ENCODE measurements at places on chromosomes 5 and 9.
A peak's percentile ranks its signal among the peaks of the same experiment; 100 is the strongest.

- no peak for DNase-seq
These were observed 159.7 kb upstream of the CDH12 start for GRCh38 chr5:23012842-23013241.

- no peak for DNase-seq
These were observed 3.3 kb downstream of the RPL35 start for GRCh38 chr9:124858330-124859046.

- DNase-seq = peak; percentile 42
These were observed 23.9 kb downstream of the C5orf15 start for GRCh38 chr5:133944263-133945185.

GRCh38 chr5:149693021-149693420 is 37.1 kb upstream of the PPARGC1B start:
- DNase-seq = no peak

DNA sequence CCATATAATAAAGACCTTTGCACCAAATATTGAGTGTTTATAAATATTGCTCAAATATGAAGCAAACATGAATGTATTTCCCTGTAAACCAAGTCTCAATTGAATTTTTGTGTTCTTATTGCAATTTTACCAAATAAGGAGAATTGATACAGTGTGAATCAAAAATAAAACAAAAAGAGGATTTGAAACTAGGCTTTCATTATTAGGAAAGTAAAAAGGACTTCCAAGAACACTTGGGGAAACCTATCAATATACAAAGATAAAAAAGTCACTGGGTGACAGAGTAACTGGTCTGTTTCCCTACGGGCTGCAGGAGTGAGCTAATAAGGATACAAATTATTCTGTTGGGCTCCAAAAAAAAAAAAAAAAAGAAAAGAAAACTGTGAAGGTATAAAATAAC is 44.8 kb upstream of the SNX2 start:
- no peak for DNase-seq

- DNase-seq = no peak
These were observed 170.4 kb upstream of the TBCA start for GRCh38 chr5:77946381-77947040.

GRCh38 chr5:154285661-154286408 is 95.3 kb downstream of the GALNT10 start:
- no peak for DNase-seq

DNA sequence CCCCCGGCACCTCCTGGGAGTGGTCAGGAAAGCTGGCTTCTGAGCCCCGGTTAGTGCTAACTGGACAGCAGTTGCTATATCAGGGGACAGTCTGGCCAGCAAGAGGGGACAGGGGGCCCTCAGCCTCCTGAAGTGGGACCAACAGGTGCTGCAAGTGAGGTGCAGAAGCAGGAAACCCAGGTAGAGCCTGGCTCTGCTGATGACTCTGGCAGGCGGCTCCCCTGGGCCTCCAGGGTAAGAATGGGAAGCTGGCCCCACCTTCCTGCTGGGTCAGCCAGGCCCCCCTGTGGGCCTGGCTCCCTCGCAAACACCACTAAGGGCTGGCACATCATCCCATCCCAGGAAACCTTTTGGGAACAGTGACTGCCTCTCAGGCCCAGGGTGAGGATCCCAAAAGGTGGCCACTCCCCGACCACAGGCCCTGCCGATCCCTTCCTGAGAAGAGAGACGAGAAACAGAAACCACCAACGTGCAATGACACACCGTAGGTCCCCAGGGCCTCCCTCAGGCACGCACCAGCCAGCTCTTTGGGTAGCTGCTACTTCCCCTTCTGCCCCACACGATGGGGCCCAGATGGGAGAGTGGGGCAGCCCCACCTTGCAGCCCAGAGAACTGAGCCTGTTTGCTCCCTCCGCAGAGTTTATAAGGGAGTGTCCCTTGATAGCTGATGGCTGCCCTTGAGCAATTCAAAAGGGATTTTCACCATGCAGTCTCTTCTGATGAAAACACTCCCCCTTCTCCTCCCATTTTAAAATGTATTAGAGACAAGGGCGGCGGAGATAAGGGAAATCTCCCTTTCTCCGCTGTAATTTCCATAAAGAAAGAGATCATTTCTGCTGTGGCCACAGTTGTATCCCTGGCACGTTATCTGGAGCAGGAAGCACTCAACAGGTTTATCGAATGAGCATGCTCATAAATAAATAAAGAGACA is 76.8 kb downstream of the STK10 start:
- peak; percentile 84 for DNase-seq

DNA sequence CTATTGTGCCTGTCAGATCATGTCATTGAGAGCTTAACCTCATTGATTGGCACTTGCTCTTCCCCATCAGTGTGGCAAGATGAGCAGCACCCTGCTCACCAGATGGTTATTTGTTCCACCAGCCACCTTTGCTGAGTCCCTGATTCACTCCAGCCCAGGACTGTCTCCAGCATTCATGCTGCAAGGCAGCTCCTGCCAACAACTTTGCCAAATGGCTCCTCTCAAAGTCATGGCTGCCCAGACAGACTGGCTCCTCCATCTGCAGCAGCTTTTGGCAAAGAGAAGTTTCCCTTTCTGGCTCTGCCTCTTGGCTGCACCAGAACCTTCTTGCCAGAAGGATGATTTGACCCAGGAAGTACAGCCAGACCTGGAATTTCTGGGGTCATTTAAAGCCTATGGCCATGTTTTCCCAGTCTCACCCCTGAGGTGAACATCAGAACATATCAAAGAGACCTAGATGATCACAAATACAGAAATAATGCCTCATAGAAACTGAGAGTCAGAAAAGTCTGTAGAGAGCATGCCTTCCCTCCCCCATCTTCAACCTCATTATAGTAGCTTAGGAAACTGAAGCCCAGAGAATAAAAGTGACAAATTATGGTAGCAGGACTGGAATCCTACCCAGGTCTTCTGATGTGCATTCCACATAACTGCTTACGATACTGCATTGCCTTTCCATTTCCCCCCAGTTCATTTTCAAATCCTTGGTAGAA is 10.4 kb downstream of the PPP2R2B start:
- no peak for DNase-seq

DNA sequence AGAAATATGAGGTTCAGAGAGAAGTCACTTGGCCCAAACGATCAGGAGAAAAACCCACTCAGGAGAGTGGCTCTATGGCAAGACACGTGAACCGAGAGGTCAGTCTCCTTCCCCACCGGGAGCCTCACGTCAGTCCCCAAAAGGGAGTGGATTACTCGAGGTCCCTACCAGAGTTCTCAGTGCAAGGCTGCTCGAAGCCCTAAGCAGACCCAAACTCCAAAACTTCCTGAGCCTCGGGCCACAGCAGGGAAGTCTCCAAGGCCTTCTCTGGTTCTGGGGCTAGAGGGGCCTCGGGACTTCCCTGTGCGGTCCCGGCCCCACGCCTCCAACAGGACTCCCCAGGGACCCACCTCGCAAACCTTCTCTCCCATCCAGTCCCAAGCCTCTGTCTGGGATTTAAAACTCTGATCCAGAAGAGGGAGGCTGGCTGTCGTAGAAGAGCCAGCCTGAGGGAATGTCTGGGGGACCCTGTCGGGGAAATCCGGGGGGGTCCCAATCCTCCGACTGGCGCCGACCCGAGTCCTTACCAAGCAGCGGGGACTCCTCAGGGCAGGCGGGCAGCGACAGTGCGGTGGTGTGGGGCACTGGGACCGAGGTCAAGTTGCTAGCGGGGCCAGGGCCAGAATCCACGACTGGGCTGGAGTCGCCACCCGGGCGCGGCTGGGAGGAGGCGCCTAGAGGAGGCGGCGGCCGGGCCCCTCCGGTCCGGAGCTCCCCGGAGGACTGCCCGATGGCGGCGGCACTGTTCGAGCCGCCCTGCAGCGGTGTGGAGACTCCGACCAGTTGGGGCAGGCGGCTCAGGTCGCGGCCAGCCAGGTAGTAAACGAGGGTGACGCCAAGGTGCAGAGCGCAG is 679 bp downstream of the B4GALT1 start:
- no peak for DNase-seq

DNA sequence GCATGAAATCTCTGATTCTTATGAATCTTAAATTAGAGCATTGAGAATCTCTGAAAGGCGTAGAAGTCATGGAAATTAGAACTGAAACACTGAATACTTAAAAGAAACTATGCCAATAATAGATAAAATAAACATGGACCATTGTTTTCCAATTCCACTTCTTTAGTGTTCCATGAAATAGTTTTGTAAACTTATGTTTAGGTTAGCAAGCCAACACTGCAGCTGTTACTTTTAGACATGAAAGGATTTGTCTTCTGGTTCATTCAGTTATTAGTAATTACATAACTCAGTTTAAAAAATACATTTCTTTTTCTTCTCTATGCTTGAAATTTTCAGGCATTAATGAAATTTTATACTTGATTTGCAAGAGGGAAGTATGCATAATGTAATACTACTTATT is 733.4 kb upstream of the NUDT12 start:
- DNase-seq = no peak

- DNase-seq = no peak
These were observed 102.8 kb downstream of the KCTD16 start for GRCh38 chr5:144273232-144274027.

- no peak for DNase-seq
These were observed 126.4 kb upstream of the SLC12A2 start for GRCh38 chr5:127957183-127957582.

DNA sequence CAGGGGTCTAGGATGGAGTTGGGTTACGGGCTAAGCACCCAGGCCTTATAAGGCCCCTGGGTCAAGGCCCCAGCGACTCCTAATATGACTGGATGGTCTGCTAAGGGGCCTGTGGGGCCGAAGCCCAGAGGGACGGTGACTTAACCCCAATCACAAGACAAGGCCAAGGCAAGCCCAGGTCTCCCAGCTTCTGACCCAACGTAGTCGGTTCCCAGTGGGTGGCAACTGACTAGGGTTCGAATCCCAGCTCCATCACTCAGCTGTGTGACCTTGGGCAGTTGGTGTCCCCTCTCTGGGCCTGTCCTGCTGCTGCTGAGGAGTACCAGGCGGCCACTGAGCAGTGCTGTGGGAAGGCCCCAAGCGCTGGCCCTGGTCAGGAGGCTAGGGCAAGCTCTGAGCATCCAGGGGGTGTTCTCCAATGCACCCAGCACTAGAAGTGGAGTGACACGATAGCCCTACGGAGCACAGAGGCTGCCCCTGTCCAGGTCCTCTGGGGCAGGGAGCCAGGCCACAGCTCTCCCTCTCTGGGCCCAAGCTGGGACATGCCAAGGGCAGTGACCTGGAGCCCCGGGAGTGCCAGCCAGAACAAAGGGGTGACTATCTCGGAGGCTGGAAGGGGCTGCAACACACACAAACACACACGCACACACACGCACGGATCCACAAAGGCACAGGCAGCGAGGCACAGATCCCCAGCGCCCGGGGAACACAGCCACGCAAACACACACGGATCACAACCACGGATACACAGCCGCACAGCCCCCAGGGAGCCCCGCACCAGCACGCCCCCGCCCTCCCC is 512 bp downstream of the AK1 start:
- no peak for DNase-seq

DNA sequence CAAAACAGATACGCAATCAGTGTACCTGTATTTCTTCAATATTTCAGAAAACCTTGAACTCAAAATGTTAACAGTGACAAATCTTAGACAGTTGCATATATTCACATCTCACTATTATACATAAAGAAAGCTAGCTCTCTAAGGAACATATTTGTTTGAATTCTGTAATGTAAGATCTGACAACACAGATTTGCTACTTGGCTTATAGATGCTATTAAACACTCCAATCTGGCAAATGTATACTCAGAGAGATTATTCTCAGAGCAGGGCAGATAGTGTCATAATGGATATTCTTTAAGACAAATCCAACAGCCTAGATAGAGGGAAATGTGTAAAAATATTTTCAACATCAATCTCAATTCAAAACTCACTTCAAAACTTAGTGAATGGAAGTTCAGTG is 794.5 kb upstream of the CDH9 start:
- no peak for DNase-seq

DNA sequence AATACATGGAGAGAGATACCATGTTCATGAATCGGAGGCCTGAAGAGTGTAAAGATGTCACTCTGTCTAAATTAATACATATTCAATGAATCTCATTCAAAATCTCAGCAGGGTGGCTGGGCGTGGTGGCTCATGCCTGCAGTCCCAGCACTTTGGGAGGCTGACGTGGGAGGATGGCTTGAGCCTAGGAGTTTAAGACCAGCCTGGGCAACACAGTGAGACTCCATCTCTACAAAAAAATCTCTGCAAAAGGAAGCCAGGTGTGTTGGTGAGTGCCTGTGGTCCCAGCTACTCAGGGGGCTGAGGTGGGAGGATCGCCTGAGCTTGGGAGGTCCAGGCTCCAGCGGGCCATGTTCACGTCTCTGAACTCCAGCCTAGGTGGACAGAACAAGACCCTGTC is 49.7 kb downstream of the COL23A1 start:
- DNase-seq = no peak

GRCh38 chr5:168339109-168339771 is 47.8 kb downstream of the WWC1 start:
- DNase-seq = no peak

- DNase-seq = peak; percentile 13
These were observed 617.4 kb downstream of the SLCO4C1 start for GRCh38 chr5:101678481-101679193.

GRCh38 chr5:171898386-171898785 is 108.1 kb downstream of the FBXW11 start:
- no peak for DNase-seq

DNA sequence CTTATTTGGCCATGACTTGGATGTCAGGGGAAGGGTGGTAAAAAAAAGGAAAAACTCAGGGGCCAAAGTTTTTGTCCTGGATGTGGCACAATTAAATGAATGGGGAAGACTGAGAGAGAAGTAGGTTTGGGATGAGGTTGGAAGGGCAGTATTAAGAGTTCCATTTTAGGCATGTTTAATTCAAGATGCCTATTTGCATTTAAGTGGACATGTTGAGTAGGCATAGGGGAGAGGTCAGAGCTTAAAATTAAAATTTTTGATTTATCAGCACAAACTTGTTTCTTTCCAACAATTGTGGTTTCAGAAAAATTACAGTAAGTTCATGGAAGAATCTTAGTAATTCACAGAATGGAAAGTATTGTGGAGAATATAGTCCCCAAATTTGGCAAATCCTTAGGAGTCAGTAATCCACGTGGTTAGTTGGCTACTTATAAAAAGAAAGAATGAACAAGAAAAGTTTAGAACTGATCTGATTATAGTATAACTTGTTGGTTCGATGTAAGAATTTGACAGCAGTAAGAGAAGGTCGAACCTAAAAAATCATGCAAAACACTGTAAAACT is 265.9 kb downstream of the SAXO1 start:
- DNase-seq = no peak

DNA sequence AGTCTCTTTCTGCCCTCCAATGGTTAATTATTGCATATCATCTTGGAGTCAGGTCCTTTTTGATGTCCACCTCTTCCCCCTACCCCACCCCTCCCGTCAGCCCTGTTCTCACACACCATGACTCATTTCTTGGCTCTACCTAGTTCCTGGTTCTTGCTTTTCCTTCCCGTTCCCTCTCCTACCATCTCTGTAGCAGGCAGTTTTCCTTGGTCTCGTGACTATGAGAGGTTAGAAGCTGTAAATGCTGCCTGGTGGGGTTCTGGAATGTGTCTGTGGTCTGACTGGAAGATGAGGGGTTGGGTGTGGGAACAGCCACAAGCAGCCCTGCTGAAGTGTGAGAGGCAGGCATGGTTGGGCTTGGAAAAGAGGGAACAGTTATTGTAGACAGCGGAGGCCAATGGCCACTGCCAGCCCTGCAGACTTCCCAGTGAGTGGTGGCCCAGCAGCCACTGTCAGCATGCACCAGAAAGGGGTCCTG is 18.2 kb downstream of the SLC22A5 start:
- DNase-seq = no peak

GRCh38 chr9:70479880-70480291 is 65.4 kb upstream of the KLF9 start:
- DNase-seq = no peak

All from activated T-cell treated with anti-CD3 and anti-CD28 coated beads for 48 hours (primary cell).